ENCODE measurements at places on chromosomes 5 and 9.

DNA sequence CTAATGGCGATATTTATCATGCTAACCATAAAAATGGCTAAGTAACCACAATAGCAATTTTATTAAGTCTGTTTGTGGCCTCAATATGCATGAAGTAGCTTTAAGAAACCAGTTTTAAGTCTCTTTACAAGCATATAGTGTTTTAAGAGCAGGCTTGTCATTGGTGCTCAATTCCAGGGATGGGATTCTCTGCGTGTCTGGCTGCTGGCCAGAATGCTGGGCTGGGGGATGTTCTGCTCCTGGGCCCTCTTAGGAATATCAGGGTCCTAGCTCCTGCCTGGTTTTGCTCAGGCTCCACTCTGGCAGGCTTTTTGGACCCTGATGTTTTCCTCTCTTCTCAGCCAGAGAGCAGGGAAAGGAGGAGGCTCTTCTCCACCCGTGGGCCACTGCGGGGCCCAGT lies 127.2 kb downstream of the PDE8B start:
- no peak for DNase-seq

GRCh38 chr5:97097326-97098230 lies 44.8 kb downstream of the LIX1 start:
- DNase-seq = no peak

- DNase-seq = no peak
Observed at GRCh38 chr9:81673310-81673709, 16.0 kb downstream of the TLE1 start.

- DNase-seq = no peak
Observed at GRCh38 chr5:154302161-154302560, 111.6 kb downstream of the GALNT10 start.

DNA sequence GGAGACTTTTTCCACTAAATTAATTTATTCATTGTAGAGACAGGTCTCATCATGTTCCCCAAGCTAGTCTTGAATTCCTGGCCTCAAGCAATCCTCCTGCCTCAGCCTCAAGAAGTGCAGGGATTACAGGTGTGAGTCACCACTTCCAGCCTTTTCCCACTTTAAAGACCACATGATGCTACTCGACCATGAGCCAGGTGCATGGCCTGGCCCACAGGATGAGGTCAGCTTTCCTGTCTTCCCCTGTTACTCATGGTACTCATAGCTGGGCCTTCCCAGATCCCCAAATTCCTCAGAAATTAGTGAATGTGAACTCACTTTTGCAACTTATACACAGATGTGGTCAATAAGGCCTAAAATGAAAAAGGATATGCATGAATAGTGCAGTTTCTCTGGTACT lies 395.9 kb downstream of the SEMA5A start:
- no peak for DNase-seq

DNA sequence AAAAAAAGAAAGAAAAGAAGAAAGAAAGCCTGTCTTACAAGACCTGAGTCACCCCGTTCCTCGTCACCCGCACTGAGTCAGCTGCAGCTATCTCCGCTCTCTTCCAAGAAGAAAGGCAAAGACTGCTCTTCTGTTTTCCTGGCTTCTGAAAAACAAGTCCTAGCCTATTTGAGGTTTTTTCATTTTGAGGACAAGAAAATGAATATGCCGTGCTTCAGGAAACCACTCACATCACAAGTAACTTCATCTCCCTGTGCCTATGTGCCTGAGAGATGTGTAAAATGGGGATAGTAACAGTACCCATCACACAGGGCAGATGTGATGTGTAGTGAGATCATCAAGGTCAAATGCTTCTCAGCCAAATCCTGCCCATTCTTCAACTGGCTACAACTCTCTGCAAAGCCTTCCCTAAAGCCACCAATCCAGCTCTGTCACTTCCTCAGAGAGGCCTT lies 78.4 kb downstream of the GLDC start:
- no peak for DNase-seq
